ENCODE measurements at places on chromosomes 3 and 15. TPM values are rescaled to one million over a fixed set of nuclear protein-coding genes. Genes with fewer than 3 reads are reported as not detected.

The CHRNA5 gene
- total RNA-seq: 10.7 TPM

The LRRC3B gene
- total RNA-seq: not detected

The TLR9 gene
- total RNA-seq: 0.30 TPM

The ZNF35 gene
- total RNA-seq: 5.4 TPM

The TGM4 gene
- 0.63 TPM for total RNA-seq

The REC114 gene
- not detected for total RNA-seq

Measured in PC-9 (cell line).